ENCODE measurements at places on chromosomes 3 and 15. TPM values are rescaled to one million over a fixed set of nuclear protein-coding genes. Genes with fewer than 3 reads are reported as not detected.

- no peak overlapping the region for H3K27ac ChIP-seq
- no peaks in the 10 kb centered on the region for H3K36me3 ChIP-seq
- DNase-seq = no peak
- H3K27me3 ChIP-seq = peaks cover 14% of the 10 kb centered on the region
- peaks cover 9% of the 10 kb centered on the region for H3K4me1 ChIP-seq
These were observed 6.1 kb upstream of the RPP14 start for GRCh38 chr3:58299839-58300516.

- H3K27ac ChIP-seq = no peak overlapping the region
- H3K4me3 ChIP-seq = no peak overlapping the region
- no peaks in the 10 kb centered on the region for H3K27me3 ChIP-seq
- no peaks in the 10 kb centered on the region for H3K36me3 ChIP-seq
These were observed 19.7 kb upstream of the TCAIM start for GRCh38 chr3:44318891-44319311.

DNA sequence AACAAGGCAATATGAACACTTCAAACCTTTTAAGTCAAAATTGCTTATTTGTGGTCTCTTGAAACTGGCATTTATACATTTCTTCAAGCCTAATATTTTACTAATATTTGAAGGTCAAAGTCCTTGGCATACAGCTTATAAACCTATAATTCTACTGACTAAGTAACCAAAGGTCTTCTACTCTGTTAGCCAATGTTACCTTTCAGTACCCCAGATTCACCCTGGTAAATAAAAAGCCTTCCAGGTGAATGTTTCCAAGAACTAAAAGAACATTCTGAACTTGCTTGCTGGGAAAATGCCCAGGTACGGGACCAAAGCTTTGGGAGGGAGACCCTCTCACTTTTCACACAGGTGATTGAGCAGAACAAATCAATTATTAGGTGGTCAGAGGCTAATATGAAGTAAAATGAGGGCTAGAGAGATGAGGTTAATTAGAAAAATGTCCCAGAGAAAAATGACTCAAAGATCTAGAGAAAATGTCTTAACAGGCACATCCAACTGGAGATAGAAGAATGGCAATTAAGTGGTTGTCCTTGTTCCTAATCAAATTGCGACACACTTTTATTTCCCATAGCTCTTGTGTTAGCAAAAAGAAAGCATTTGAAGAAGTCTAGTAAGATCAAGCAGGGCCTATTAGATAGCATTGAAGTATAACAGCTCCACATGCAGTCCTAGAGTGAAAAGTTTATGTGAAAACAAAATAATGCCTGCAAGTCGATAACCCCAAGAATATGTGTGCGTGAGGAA is 232.0 kb downstream of the FOXP1 start:
- H3K4me1 ChIP-seq = no peaks in the 10 kb centered on the region
- no peak overlapping the region for H3K27ac ChIP-seq
- H3K4me3 ChIP-seq = no peak overlapping the region
- no peaks in the 10 kb centered on the region for H3K36me3 ChIP-seq

DNA sequence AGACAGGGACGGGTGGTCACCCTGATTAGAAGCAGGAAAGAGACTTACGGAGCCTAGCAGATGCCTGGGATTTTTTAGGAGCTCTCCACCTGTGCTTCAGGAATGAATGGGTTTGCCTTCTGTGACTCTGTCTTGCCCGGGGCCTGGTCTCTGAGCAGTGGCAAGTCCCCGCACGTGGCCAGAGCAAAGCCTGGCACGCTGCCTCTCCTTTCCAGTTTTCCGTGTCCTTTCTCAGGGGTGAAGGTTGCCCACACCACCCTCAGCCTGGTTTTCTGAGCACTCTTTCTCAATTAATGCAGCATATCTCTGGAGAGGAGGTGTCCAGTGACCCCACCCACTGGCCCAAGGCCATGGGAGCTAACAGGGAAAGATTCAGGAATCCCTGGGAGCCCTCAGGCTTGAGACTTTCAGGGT is 14.5 kb upstream of the CHST14 start:
- H3K36me3 ChIP-seq = peaks cover 4% of the 10 kb centered on the region
- no peak for DNase-seq
- no peaks in the 10 kb centered on the region for H3K27me3 ChIP-seq
- no peak overlapping the region for H3K4me3 ChIP-seq

DNA sequence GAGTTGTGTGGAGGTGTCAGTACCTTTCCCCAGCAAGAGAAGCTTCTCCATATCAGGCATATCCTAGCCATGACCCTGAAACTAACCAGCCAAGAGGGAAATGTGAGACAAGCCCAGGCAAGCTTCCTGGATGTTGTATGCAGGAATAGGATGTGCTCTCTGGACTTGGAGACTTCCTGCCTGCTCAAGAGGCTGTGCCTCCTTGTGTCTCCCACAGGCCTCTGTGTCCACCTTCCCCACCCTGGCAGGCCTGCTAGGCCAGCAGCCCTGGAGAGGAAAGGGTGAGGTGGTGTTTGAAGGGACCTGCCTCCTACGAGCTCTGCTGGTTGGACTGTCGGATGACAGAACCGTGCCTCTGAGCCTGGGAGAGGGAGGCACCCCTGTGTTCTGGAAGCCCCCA is 2.1 kb upstream of the DYNLT2B start:
- H3K27me3 ChIP-seq = no peaks in the 10 kb centered on the region
- no peak overlapping the region for H3K4me3 ChIP-seq
- H3K27ac ChIP-seq = peak overlapping the region; percentile 89
- H3K36me3 ChIP-seq = no peaks in the 10 kb centered on the region

DNA sequence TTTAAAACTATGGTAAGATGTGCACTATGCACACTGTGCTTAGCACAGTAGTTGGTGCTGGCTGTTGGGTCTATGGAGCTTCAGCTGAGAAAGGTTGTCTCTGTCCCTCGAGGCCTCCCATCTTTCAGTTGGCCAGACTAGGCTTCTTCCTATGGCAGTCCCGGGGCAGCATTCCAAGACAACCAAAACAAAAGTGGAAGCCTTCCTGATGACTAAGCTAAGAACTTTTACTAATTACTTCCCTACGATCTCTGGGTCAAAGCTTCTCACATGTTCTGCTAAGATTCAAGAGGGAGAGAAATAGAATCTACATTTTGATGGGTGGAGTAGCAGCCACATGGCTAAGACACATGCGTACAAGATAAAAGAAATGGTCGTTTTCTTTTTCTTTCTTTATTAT is 342.8 kb downstream of the TUSC7 start:
- no peaks in the 10 kb centered on the region for H3K27me3 ChIP-seq
- DNase-seq = no peak
- H3K27ac ChIP-seq = no peak overlapping the region
- peaks cover 7% of the 10 kb centered on the region for H3K36me3 ChIP-seq

The ITPKA gene
- total RNA-seq = 1.2 TPM

All from WTC11 (cell line).